Activated T-cell treated with anti-CD3 and anti-CD28 coated beads for 24 hours (primary cell): ENCODE measurements at places on chromosomes 16 and 17.

- DNase-seq, result no peak
These were observed 205.5 kb downstream of the NTN1 start for GRCh38 chr17:9226794-9227135.

- DNase-seq, result no peak
These were observed 17.8 kb upstream of the KSR1 start for GRCh38 chr17:27438348-27438998.

- no peak for DNase-seq
These were observed 21.7 kb downstream of the SPHK1 start for GRCh38 chr17:76405967-76406647.

- DNase-seq, result no peak
These were observed 411.7 kb downstream of the CPPED1 start for GRCh38 chr16:12391956-12392355.

DNA sequence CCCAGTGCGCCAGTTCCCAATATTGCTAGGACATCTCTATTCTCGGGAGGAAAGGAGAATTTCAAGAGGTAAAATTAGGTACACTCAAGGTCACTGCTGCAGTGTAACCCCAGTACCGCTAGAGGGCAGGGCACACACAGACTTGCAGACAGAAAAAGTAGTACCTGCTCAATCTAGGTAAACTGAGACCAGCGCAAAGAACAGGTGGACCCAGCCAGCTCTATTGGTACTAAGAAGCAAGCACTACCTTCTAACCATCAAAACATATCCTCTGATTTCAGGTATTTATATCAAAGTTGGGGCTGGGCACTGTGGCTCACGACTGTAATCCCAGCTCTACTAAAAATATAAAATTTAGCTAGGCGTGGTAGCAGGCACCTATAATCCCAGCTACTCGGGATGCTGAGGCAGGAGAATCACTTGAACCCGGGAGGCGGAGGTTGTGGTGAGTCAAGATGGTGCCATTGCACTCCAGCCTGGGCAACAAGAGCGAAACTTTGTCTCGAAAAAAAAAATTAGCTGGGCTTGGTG is 3.6 kb upstream of the WDR81 start:
- DNase-seq, result peak; percentile 60

GRCh38 chr17:79774561-79774975 is 3.4 kb upstream of the CBX2 start:
- no peak for DNase-seq

- DNase-seq, result no peak
These were observed 2.2 kb downstream of the MAPK8IP3 start for GRCh38 chr16:1708083-1708767.

DNA sequence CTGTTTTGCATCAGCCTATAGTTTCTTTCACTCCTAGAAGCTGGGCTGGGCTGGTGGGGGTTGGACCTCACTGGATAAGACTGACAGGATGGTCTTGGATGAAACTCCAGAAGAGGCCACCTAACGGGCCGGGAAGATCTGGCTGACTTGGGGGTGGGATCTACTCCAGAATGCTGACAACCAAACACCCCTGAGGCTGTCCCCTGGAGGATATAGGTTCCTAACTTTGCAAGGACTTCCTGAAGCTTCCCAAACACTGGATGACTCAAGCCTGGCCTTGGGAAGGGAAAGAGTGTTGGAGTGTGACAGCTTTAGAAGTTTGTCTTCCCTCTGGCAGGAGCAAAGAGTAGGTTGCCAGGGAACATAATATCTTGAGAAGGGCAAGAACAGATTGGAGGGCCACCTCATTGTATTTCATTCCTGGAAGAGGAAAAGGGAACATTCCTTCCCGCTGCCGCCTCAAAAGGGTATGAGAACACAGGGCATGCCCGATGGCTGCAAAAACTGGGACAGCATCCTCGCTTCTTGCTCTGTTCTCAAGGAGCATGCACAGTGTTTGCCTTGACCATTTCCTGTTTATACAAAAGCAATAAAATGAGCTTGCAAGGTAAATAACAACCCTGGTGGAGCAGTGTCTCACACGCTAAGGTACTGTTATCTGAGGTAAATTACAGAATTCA is 6.8 kb upstream of the CYB5B start:
- DNase-seq, result no peak

GRCh38 chr17:39794249-39794970 is 56.7 kb downstream of the GRB7 start:
- DNase-seq, result no peak

GRCh38 chr16:73131156-73131862 is 83.4 kb upstream of the ZFHX3 start:
- DNase-seq, result no peak

DNA sequence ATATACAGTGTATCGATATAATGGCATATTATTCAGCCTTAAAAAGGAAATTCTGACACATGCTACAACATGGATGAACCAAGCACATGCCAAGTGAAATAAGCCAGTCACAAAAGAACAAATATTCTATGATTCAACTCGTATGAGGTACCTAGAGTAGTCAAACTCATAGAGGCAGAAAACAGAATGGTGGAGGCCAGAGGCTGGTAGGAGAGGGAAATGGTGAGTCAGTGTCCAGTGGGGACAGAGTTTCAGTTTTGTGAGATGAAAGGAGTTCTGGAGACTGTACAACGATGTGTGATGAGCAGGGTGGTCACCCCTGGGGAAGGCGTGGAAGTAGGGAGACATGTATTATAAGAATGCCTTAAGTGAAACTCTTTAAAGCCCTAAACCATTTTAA is 39.9 kb downstream of the RNF157 start:
- DNase-seq, result no peak

DNA sequence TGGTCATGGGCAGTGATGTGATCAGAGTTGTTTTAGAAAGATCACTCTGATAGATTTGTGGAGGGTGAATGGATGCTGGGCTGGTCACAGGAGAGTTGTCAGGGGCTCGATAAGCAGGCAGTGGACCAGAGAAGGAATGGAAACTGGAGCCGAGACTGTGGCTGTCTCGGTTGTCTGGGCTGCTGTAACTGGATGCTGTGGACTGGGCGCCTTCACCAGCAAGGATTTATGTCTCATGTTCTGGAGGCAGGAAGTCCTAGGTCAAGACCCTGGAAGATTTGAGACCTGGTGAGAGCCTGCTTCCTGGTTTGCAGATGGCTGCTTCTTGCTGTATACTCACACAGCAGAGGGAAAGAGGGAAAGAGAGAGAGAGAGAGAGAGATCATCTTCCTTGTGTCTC is 203.6 kb downstream of the HS3ST4 start:
- DNase-seq, result no peak

DNA sequence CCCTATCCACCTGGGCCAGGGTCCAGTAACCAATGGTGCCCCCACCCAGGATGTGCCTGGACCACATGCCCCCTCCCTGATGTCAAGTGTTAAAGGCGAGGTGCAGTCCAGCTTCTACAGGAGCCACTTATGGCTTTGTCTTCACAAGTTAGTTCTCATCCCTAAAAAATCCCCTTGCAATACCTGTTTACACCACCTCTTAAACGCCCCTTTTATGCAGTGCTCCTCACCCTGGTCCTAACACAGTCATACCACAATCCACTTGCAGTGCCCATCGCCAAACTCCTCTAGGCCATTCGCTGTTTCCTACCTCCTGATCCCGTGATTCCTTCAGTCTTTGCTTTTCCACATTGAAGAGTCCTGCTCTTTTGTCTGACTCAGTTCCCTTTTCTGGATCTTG is 7.1 kb downstream of the GLYR1 start:
- no peak for DNase-seq

GRCh38 chr16:74094514-74094913 is 202.1 kb upstream of the PSMD7 start:
- no peak for DNase-seq

DNA sequence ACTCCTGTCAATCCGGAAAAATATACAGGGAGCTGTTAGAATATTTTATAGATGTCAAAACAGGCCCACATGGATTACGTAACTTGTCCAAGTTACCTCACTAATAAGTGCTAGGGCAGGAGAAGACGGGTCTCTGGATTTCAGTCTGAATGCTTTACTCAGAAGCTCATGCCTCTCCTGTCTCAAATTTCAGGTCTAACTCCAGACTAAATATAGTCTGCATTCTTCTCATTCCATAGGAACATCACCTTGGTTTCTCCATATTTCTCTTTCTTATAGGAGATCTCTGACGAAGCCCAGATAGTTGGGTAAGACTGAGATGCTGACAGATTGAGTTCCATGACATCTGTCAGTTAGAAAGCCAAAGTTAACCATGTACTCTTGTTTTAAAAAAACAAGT is 174.2 kb downstream of the STX8 start:
- DNase-seq, result no peak

DNA sequence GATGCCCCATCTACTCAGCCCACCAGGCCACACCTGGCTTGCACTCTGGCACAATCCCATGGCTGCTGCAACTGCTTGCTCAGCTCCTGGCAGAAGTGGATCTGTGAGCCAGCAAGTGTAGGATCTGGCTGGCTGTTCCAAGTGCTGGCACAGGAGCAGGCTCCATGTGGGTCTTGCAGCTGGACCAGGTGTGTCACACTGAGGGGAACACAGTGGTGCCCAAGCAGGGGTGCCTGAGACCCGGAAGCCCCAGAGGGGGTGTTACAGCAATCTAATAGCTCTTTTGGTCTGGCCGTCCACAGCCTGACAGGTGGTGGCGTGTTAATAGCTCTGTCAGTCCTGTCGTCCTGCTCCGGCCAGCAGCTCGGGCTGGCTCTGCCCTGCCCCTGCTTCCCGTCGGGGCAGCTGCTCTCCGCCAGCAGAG is 19.6 kb upstream of the GOT2 start:
- DNase-seq, result no peak

- DNase-seq, result no peak
These were observed 43.7 kb downstream of the HSBP1 start for GRCh38 chr16:83851473-83851872.

DNA sequence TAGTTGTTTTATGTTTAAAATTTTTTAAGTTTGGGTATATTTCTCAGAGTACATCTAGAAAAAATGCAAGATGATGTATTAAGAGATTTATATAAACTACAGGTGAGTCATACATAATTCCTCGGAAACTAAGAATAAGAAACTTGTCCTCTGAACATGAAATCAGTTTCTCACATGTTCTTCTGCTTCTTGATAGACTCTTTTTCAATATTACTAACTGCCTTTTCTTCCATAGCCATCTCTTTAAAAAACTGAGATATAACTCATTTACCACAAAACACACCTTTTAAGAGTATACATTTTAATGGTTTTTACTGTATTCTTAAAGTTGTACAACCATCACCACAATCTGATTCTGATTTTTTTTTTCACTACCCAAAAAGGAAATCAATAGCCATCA is 238.4 kb upstream of the AXIN2 start:
- DNase-seq, result no peak

DNA sequence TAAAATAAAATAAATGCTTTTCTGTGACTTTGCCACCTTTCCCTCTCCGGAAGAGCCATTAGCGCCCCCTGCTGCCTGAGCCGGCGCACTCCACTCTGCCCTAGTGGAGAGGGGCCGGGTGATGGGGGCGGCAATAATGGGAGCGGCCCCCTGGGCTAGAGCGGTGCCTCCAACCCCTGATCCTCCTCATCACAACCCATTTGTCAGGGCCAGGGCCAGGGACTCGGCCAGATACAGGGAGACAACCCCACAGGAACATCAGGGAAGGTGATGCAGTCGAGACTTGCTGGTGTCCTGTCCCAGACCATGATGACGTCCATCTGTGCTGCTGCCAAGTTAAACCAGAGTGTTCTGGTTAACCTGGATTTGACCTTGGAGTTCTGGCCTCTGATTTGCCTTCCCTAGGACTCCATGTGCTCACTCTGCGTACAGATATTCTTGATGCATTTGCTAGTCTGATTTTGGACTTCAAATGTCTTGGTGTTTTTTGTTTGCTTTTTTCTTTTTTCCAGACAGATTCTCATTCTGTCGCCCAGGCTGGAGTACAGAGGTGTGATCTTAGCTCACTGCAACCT is 46.1 kb upstream of the BPTF start:
- DNase-seq, result peak; percentile 5

GRCh38 chr17:50481648-50482047 is 3.0 kb downstream of the RSAD1 start:
- DNase-seq, result no peak

DNA sequence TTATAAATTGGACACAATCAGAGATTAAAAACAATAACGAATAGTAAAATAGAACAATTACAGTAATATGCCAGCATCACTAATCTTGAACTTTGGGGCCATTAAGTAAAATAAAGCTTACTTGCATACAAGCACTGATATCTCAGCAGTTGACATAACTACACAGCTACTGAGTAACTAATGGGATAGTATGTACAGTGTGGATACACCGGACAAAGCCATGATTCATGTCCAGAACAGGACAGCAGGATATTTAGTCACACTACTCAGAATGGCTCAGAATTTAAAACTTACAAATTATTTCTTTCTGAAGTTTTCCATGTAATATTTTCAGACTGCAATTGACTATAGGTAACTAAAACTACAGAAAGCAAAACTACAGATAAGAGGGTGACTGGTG is 427.5 kb downstream of the CDH13 start:
- DNase-seq, result no peak

GRCh38 chr16:19607616-19608280 is 52.2 kb downstream of the VPS35L start:
- DNase-seq, result no peak

- DNase-seq, result no peak
These were observed 25.8 kb upstream of the CPNE2 start for GRCh38 chr16:57066625-57067024.

DNA sequence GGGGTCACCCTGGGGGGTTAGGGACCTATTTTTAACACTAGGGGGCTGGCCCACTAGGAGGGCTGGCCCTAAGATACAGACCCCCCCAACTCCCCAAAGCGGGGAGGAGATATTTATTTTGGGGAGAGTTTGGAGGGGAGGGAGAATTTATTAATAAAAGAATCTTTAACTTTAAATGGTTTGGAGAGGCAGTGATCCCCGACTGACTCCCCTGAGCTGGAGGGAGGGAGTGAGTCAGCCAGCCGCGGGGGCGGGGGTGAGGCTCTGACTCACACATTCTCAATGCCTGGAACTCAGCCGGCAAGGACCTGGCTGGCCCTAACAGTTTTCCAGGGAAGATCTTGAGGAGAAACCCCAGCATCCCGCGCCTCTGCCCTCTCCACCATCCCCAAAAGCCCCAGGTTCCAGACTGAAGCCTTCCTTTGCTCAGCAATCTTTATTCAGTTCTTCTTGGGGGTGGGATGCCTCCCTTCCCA is 1.5 kb downstream of the HCFC1R1 start:
- DNase-seq, result peak; percentile 84

DNA sequence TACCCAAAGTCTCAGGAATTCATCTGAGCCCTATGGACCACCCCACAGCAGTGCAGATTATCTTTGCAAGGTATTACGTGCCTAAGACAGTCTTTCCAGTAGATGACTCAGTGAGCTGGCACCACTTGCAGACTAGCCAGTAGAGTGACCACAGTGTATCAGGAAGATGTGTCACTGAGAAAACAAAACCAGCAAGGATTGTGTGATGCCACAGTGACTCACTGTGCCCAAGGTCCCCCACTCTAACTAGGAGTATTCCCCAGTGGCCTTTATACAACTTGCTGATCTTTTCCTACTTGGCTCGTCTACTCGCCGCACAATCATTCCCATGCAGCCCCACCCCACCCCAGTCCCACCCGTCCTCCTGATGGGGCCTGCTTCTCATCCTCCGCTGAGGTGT is 26.8 kb upstream of the PRKCA start:
- DNase-seq, result peak; percentile 14
